RCC 7860 (cell line): ENCODE measurements at places on chromosomes 2 and 18.

DNA sequence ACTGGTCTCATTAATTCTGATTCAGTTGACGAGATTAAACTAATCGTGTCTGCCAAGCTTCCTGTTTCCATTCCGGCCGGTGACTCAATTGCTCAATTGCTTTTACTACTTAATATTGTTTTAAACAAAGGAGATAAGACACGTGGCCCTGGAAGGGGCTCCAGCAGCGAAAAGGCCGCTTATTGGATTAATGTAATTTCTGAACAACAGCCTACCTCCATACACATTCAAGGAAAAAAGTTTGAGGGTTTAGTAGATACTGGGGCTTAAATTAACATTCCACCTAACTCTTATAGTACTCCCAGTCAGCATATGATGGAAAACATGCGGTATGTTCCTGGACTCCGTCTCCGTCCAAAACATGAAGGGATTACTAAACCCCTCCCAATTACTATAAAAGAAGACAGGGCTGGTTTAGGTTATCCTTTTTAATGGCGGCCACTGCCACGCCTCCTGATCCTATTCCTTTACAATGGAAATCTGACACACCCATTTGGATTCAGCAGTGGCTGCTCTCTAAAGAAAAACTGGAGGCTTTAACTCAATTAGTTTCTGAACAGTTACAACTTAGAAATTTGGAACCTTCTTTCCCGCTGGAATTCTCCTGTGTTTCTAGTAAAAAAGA lies 27.1 kb downstream of the VPS54 start:
- DNase-seq = no peak

- no peak for DNase-seq
Observed at GRCh38 chr18:3935305-3935704, 485.3 kb downstream of the TGIF1 start.

- peak; percentile 29 for DNase-seq
Observed at GRCh38 chr2:189698020-189698887, 23.8 kb downstream of the ANKAR start.

DNA sequence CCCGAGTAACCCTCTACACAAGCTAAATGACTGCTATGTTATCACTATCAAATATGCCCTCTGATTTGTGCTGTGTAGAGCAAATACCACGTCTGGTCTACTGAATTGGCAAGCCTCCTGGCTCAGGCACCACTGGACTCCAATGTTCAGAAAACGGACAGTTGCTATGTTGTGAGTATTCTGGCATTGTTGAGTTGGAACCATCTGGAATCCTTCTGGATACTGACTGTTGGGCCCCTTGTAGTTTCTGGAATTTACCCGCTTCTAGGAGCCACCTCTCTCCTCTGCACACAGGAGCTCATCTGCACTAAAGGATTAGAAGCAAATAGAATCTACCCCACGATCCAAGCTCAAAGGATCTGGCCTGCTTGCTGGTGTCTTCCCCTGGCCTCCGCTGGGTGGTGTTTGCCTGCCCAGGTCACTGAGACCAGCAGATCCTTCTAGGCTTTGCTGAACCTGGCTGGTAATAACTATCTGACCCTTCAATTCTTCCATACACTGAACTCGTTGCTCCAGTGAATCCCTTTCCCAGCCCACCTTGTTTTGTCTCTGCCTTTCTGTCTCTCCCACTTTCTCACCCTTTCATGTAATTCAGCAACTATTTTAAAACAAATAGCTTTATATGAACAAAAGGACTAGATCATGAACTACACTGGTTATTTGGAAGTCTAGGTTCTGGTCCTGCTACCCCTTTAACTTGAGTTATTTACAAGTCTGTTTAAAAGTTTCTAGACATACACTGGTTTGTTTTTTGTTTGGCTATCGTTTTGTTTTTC lies 2.1 kb upstream of the HAAO start:
- DNase-seq = no peak

GRCh38 chr2:220293966-220294365 lies 666.5 kb downstream of the SLC4A3 start:
- DNase-seq = no peak

DNA sequence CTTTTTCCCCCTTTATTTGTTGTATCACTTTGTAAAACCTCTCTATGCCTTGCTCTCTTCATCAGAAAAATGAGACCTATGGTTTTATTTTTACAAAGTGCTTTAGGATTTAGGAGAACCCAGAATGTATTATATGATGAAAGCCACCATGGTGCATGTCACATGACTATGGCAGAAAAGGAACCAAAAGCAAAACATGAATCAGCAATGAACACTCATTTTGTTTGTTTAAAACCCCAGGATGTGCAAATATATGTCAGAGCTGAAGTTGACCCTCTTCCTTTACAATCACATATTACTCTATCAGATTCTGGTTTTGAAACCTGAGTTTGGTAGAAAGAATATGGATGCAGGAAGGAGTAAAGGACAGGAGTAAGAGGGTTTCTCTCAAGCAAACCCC lies 70.0 kb downstream of the FIGN start:
- peak; percentile 59 for DNase-seq

DNA sequence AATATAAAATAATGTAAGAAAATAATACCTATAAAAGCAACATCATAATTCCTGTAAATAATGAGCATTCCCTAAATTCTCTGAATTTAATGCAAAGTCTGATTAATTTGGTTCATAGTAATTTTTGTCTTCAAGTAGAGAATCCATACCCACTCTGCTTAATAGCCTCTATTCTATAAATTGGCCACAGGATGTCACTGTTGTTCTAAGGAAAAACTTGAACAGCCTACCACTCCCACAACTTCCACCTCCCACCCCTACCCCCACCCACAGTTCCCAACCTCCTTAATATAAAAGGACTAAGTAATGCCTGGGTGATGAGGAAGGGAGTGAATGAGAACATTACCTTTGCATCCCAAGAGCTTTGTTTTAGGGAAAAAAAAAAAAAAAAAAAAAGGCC lies 27.2 kb upstream of the BBS5 start:
- no peak for DNase-seq

DNA sequence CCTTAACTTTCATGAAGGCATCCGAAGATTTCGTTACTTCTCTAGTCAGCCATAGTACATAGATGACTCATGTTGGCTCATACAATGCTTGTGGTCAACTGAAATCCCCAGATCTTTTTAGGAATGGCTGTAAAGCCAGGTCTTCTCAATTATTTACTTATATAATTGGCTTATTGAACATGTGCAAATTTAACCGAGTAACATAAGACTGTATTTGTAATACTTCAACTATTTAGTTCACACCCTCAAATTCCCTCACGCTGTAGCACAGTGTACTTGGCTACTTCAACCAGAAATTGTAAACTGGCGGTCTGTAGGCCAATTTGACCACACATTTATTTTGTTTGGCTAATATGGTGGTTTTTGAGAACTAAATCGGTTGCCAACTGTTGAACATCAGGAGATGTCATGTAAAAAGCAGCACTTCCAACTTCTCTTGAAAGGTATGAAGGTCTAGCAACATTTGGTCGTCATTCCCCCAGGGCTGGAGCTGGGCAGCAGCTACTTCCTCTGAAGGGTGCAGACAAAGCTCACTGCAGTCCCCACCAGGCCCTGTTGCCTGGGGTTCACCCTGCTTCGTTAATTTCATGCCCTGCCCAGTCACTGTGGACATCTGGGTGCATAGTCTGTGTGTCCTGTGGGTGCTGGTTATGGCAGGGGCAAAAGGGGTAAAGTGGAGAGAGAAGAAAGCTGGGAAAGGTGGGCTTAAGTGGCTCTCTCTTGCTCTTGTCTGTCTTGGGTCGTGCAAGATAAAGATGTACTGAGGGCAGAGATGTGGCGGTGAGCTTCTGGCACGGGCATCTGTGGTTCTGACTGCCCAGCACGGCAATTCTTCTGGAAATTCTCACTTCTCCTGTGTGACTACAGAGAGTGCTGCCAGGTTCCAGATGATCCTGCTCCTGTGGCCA lies 3.2 kb upstream of the SH3RF3 start:
- peak; percentile 83 for DNase-seq

GRCh38 chr2:47656715-47657600 lies 126.0 kb upstream of the MSH6 start:
- peak; percentile 37 for DNase-seq

DNA sequence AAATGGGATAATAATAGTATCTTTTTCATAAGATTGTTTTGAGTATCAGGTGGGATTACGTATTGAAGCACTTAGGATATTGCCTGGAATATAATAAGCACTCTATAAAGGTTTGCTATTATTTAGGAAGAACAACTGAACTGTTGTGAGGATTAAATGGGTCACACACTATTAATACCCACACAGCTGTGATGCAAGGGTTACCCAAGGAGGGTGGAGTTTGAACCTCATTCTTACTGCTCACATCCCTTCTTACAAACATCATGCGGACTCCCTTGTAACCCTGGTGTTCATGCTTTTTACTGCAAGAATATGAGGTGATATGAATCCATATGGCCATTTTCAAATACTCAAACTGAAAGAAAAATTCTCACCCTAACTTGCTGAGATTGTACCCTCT lies 113.5 kb downstream of the KCTD1 start:
- no peak for DNase-seq

GRCh38 chr2:32960647-32961403 lies 14.1 kb downstream of the LTBP1 start:
- DNase-seq = no peak

GRCh38 chr2:168300460-168300859 lies 53.1 kb upstream of the STK39 start:
- DNase-seq = no peak

DNA sequence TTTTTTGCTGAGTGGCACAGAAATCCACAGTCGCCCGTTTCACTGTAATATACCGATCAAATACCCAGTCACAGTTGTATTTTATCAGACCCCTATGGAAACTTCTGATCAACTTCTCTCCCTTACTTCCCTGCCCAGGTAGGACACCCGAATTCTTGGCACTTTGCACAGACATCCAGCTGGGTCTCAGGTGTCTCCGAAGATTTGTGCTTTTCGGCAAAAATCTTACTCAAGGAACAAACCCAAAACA lies 596 bp downstream of the MREG start:
- no peak for DNase-seq

- no peak for DNase-seq
Observed at GRCh38 chr2:8440029-8440778, 241.7 kb upstream of the ID2 start.

DNA sequence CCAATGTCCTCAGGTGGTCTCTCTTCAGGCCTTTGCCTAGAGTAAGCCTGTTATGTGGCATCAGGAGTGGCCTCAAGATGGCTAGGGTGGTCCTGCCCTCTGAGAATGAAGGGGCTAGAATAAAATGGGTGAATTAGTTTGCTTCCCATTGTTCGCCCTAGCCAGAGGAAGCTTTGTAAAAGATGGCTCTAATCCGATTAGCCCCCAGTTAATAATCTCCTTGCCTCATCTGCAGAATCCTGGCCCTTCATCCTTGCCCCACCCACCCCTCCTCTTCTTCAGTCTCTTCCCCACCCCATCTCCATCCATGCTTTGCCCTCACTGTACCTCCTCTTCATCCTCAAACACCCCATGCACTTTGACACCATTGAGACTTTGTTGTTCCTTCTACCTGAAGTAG lies 57.4 kb upstream of the LGALSL start:
- DNase-seq = no peak

GRCh38 chr2:239297142-239298004 lies 103.4 kb downstream of the HDAC4 start:
- peak; percentile 44 for DNase-seq

DNA sequence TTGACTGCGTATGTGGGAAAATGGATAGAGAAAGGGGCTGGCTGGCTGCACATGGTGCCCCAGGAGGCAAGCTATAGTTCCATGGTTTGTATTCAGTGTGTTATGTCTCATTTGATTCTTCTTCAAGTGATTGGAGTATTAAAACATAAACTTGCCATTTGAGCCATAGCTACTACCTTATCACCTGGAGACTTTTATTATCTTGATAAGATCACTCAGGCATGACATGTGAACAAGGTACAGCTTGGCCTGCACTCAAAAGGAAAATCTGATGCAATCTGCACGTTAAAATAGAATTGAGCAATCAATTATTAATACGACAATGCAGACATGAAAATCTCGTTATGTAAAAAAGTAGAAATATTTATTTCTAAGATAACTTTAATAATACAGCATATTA lies 116.9 kb downstream of the RND3 start:
- no peak for DNase-seq
